ENCODE measurements at places on chromosomes 16 and 17.
A peak's percentile ranks its signal among the peaks of the same experiment; 100 is the strongest.

DNA sequence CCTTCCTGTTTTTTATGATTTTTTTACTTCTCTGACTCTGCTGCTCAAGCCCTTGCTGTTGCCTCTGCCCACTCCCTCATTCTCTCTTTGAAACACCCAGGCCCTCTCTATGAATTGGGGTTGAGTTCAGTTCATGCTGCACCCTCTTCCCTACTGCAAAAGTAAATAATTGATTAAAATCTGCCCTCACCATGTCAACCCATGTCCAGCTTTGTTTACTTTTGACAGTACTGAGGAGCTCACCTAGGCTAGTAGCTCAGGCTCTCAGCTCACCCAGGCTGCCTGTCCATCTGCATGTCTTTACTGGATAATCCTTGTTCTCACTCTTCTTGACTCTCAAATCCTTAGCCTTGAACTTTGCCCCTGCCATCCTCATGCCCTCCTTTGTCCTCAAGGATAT, 95.2 kb downstream of the SPACA3 start:
- DNase-seq = no peak

GRCh38 chr17:49894761-49895160, 46.9 kb upstream of the TAC4 start:
- no peak for DNase-seq

DNA sequence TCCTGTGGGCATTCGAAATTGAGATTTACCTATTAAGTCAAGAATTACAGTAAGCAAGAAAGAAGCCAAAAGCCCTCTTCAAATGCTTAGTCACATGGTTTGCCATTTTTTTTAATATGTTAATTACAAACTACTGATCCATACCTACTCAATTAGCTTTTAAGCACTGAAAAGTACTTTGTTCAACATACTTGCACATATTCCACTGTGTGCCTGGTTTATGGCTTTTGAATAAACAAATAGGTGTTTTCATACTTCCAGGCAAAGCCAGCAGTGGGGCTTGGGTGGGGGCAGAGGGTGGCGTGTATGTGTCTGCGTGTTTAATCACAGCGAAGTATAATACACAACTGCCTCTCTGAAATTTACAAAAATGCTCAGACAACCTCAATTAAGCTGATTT, 51.4 kb downstream of the GAS7 start:
- DNase-seq = no peak

GRCh38 chr16:85650844-85651628, 37.7 kb downstream of the GINS2 start:
- peak; percentile 14 for DNase-seq

DNA sequence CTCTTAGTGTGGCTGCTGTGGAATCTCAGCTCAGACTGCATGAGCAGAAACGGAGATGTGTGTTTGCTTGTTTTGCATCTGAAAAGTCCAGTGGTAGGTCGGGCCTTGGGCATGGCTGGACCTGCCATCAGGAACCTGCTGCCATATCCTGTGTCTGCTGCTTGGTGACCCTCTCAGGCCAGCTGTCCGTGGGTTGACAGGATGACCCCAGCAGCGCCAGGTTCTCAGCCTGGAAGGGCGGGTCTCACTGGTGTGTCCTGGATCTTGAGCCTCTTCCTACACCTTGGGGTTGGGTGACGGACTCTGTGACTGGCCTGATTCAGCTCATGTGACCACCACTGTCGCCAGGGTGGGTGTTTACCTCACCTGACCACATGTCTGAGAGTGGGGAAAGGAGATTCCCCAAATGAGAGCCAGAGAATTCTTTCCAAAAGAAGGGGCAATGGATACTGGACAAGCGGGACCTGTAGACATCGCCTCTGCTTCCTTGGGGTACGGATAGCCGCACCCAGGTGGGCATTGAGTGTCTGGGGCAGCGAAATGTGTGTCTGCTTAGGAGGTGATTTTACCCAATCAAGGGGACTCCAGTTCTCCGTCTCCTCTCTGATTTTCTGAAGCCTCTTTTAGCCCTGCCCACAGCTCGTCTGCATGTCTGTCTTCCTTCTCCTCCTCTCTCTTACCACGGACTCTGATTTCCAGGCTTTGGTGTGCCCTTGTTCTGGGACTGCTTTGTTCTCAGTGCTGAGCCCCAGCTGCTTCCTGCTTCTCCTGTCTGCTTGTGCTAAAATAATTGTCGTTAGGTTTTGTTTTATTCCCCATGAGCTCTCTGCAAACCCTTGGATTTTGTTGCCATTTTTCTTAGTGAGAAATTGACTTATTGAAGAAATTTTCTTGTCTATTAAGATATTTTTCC, 399.7 kb downstream of the CPPED1 start:
- DNase-seq = no peak

DNA sequence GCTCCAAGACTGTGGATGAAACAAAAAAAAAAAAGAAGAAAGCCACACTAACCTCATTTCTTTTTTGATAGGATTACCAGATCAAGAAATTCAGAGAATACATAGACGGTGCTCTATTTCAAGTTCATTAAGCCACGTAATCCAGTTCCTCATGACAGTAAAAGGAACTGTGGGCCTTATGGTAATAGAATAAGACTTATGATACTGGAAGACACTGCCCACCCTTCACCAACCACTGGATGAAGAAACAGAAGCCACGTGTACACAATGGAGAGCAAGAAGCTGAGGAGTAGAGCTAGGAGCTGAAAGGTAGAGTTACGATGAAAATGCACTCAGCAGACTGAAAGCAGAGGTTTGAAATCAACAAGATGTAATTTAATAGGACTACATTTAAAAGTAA, 11.2 kb downstream of the NCBP3 start:
- no peak for DNase-seq

- peak; percentile 42 for DNase-seq
Observed at GRCh38 chr17:66567234-66568170, 265.1 kb downstream of the PRKCA start.

DNA sequence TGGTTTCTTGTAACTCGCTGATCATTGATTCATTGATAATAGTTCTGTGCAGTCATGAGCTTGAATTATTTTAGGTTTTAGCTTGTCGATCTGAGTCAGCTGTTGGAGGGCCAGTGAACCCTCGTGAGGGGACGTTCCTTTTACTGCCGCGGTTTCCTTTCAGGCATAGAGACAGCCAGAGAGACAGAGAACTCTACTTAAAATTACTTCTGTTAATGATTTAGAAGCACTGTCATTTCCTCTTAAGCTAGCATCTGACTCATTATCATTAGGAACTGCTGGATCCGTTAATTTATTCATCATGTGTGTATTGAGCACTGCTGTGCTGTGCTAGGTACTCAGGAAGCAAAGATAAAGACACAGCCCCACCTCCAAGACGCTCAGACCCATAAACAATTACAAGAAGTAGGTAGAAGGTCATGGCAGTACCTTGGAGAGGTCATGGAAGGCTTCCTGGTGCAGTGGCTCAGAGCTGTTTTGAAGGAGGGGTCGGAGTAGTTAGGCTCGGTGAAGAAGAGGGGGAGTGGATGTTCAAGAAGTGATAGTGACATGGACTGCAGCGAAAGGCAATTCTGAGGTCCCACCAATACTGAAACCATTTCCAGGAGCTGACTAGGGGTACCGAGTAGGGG, 3.3 kb downstream of the PGS1 start:
- DNase-seq = no peak

DNA sequence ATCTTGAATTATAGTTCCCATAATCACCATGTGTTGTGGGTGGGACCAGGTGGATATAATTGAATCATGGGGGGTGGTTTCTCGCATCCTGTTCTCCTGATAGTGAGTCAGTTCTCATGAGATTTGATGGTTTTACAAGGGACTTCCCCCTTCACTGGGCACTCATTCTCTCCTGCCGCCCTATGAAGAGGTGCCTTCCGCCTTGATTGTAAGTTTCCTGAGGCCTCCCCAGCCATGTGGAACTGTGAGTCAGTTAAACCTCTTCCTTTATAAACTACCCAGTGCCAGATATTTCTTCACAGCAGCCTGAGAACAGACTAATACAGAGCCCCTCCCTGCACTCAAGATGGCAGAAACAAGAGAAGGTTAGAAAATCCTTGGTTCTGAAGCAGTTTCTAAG, 26.4 kb downstream of the LDAF1 start:
- DNase-seq = no peak

DNA sequence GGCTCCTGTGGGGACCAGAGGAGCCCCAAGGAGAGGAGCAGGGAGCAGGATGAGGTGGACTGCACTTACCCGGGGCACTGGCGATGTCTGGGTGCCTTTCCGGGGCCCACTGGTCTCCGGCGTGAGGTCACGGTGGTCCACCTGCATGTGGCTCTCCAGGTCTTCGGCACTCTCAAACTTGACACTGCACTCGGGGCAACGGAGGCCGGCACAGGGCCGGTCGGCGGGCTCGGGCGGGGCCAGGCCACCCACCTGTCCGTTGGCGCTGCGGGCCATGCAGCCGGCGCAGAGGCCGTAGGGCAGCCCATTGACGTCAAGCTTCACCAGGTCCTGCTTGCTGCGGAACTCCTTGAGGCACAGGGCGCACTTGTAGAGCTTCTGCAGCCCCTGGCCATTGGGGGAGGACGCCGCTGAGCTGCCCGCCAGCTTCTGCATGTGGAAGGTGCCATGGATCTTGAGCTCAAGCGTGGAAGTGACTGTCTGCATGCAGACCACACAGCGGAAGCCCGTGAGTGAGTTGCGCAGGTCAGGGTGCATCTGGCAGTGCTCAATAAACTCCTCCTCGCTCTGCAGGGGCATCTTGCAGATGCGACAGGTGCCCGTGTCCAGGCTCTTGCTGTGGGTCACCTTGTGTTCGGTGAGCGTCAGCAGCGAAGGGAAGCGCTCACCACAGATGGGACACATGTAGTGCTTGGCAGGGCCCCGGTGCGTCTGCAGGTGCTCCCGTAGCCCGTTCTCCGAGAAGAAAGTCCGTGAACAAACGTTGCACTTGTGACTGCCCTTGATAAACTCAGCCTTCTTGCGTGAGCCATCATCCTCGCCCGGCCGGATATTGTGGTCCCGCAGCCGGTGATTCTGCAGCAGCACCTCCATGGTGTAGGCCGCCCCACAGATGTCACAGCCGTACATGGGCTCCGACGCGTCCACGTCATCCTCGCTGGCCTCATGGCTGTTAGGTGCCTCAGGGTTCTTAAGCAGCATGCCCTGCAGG, 220.0 kb downstream of the ZNF423 start:
- DNase-seq = no peak

DNA sequence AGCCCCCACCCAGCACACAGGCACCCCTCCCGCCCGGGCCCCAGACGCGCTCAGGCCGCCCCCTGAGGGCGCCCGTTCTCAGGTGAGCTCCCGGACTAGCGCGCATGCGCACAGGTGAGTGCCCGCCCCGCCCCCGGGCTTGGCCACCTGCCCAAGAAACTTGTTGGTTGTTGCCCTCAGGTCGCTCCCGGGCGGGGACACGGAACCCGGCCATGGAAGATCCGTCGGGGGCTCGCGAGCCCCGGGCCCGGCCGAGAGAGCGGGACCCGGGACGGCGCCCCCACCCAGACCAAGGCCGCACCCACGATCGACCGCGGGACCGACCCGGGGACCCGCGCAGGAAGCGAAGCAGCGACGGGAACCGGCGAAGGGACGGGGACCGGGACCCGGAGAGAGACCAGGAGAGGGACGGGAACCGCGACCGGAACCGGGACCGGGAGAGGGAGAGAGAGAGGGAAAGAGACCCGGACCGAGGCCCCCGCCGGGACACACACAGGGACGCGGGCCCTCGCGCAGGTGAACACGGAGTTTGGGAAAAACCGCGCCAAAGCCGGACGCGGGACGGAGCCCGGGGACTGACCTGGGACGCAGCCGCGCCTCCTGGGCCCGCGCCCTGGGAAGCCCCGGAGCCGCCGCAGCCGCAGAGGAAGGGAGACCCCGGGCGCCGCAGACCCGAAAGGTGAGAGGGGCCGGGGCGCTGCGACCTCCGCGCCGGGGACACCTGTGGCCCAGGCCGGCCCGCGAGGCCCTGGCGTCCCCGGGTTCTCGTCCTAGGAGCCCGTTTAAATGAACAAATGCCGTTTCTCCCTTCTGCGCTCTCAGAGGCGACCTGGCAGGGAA, at the start of gene MARVELD3:
MARVELD3 (plus strand) TSS at position 167 of the 840 bp plus-strand sequence; CDS start at position 213, 46 bp downstream.
- no peak for DNase-seq

DNA sequence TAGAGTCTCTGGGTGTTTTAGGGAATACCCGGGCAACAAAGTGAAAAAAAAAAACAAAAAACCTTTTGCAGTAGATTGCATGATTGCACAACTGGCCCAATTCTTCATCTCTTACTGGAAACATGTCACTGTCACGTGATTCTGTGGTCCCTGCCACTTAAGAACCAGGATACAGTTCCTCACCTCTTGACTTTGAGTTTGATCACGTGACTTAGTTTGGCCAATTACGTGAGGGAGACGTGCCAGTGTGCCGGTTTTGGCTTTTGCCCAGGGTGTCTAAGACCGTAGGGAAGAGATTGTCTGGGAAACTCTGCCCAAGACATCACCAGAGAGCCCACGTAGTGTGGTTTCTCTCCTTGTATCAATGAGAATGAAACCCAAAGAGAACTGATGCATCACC, 88.7 kb downstream of the GRIN2A start:
- DNase-seq = no peak

GRCh38 chr17:80722661-80723060, 178.0 kb downstream of the RPTOR start:
- DNase-seq = no peak

GRCh38 chr17:6323626-6324356, 111.1 kb downstream of the AIPL1 start:
- DNase-seq = no peak

DNA sequence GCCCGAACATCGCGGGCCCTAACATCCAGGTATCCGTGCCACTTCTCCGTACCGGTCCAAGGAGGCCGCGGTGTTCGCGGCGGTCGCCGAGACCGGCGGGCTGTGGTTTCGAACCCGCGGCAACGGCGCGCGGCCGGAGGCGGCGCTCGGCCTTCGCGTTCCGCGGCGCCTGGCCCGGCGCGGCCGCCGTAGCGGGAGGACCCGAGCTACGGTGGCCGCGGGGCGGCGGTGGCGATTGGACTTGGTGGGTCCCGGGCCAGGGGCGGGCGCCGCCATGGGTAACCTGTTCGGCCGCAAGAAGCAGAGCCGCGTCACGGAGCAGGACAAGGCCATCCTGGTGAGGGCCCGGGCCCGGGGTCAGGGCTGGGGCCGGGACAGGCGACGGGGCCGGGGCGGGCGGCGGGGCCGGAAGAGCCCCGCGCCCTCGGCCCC, at the start of gene CHMP6:
CHMP6 (plus strand) TSS at position 197 of the 432 bp plus-strand sequence; CDS start at position 275, 78 bp downstream.
- DNase-seq = no peak

GRCh38 chr17:20706751-20707373, 127.3 kb downstream of the CDRT15L2 start:
- DNase-seq = no peak

DNA sequence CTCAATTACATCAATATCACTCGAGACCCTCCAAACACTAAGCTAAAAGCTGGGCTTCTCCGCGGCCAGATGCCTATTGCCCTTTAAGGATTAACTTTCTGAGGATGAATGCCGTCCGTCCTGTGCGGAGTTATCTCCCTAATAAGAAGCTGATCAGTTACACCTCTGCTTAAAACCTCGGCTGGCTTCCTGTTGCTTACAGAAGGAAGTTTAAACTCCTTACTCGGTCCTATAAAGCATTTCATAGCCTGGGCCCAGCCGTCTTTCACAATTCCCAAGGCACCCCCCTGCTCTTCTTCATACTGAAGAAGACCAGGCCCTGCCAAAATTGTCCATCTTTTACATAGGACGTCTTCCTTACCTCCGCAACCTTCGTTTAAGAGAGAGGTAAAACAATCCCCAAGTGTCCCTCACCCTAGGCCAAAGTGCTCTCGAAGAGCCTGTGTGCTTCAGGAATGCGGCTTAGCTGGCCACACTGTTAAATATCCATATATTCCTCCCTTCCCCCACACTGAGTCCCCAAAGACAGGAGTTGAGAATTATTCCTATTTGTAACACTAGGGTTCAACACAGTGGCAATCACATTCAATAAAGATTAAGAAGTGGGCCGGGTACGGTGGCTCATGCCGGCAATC, 112.6 kb upstream of the IRX5 start:
- DNase-seq = no peak

- no peak for DNase-seq
Observed at GRCh38 chr16:67872131-67872630, 671 bp upstream of the EDC4 start.
